IMR-90 (cell line): ENCODE measurements at places on chromosomes 2 and 18. TPM values are rescaled to one million over a fixed set of nuclear protein-coding genes. Genes with fewer than 3 reads are reported as not detected.

DNA sequence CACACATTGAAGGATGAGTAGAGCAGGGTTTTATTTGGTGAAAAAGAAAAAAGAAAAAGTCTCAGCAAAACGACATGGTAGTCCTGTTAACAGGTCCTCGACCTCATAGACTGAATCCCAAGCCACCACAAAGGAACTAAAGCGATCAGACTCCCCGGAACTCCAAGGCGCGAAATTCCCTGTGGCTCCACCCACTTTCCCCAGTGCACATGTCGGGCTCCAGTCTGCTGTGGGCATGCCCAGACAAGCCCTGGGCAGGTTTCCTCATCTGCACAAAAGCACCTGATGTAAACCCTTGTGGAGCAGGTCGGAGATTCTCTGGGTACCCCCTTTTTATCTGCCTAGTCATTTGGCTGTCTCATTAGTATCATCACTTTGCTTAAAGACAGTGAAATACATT is 170.7 kb upstream of the FSIP2 start:
- no peaks in the 10 kb centered on the region for H3K36me3 ChIP-seq
- H3K4me3 ChIP-seq: no peak overlapping the region

DNA sequence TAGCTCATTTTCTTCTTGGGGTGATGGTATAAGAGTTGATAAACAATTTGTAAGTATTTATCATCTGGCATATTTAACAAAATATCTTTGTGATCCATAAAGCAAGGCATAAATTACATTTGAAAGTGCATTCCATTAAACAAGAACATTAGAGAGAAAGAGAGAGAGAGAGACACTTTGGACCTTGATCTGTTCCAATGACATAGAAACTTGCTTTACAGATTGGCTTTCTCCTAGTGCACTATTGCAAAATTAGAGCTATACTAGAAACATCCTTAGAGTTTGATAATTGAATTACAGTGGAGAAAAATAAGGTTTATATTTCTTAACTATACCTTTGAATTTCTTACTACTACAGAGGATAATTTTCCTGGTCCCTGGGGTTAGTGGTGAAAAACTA is 5.7 kb upstream of the ACADL start:
- no peaks in the 10 kb centered on the region for H3K36me3 ChIP-seq
- no peaks in the 10 kb centered on the region for H3K4me1 ChIP-seq
- no peak overlapping the region for H3K4me3 ChIP-seq
- no peak for DNase-seq
- no peak overlapping the region for H3K27ac ChIP-seq
- H3K27me3 ChIP-seq: no peaks in the 10 kb centered on the region

DNA sequence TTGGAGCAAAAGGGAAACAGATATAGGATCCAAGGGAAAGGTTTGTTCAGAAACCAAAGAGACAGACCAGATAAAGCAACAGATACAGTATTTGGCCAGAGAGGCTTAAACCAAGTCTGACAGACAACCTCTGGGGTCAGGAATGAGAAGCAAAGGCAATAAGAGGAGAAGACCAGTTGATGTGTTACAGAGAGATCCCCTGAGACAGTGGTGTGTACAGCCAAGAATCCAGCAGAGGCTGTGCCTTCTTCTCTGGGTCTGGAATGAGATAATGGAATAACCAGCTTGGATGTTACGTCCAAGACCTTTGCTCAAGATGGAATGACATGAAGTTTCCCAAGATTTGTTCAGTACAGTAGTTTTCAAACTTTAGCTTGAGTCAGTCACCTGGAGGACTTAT is 61.1 kb downstream of the MDH1 start:
- no peak overlapping the region for H3K4me3 ChIP-seq
- no peaks in the 10 kb centered on the region for H3K4me1 ChIP-seq
- H3K36me3 ChIP-seq: no peaks in the 10 kb centered on the region
- H3K27me3 ChIP-seq: peaks cover 2% of the 10 kb centered on the region; the same call in 1 of the 2 replicates

GRCh38 chr18:11105463-11105862 is 43.9 kb downstream of the PIEZO2 start:
- DNase-seq: no peak
- no peak overlapping the region for H3K4me3 ChIP-seq
- H3K27me3 ChIP-seq: peaks cover 6% of the 10 kb centered on the region; the same call in 1 of the 2 replicates
- H3K4me1 ChIP-seq: peaks cover 10% of the 10 kb centered on the region; the same call in 1 of the 2 replicates
- no peak overlapping the region for H3K27ac ChIP-seq
- H3K36me3 ChIP-seq: no peaks in the 10 kb centered on the region

The OTX1 gene
- not detected in 2 replicates for total RNA-seq

The PLCL1 gene
- total RNA-seq: 0.18 and 0.56 TPM in 2 replicates

DNA sequence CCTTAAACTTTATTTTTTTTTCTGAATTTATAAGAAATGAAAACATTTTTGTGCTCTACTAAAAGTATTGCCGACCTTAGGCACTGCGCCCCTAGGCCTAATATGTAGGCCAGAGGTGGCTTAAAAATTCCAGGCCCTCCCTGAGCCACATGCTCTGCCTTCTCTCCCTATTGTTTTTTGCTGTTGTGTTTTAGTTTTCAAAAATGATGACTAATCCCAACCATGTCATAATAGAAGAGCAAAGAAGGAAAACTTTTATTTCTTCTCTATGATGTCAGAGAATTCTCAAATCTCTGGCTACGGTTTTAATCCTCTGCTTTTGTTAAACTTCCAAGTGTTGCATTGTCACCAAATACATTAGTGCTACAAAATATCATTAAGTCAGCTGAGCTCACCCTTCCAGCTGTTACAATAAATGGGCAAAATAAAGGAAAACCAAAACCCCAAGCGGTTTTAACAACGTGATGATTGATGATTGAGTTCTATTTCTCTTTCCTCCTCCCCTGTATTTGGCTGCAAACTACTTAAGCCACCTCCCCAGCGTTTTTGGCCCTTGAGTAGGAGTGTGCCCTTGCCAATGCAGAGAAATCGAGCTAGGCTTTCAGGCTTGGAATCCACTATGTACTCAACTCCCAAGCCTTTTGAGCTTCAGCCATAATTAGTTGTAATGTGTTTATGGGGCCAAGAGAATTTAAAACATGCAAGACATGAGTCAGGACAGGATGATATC is 163.5 kb upstream of the POU3F3 start:
- no peaks in the 10 kb centered on the region for H3K36me3 ChIP-seq
- H3K27ac ChIP-seq: no peak overlapping the region
- H3K4me3 ChIP-seq: no peak overlapping the region
- no peaks in the 10 kb centered on the region for H3K27me3 ChIP-seq
- no peak for DNase-seq

The TMEFF2 gene
- 1.3 and 1.4 TPM in 2 replicates for total RNA-seq

DNA sequence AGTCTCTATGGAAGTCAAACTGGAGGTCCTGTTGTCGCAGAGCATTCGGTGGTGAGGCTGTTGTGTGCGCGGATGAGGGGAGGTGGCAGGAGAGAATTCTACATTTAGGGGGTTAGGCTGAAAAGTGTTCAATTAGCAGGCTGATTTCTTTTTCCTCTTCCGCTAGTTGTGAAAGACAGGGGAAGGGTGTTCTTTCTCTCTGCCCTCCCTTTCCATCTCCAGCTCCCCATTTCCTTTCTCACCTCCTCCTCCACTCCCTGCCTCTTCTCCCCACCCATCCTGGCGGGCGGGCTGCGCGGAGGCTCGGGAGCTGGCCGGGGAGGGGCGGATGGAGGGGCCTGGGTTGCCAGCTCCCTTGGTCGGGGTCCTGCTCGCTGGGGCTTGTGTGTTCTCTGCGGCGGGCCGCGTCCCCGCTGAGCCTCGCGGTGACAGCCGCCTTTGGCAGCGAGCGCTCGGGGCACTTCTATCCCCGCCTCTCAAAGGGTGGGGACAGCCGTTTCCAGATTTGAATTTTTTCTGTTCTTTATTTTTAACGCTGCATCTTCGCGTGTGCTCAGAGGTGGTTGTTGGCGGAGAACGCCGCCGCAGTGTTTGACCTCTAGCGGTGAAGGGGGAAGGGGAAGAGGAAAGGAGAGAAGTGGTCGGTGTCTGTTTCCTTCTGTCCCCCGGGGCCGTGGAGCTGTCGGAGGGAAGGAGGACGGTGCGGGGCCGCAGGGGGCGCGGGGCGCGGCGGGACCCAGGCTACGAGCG is 3.6 kb downstream of the SOX11 start:
- peak; percentile 55 for DNase-seq
- H3K36me3 ChIP-seq: no peaks in the 10 kb centered on the region
- peak overlapping the region; percentile 79 for H3K4me3 ChIP-seq
- peak overlapping the region; percentile 95 for H3K27ac ChIP-seq
- 0 out of 2 replicates have a peak, but pooled peaks cover 2% of the 10 kb centered on the region for H3K4me1 ChIP-seq
- H3K27me3 ChIP-seq: no peaks in the 10 kb centered on the region

DNA sequence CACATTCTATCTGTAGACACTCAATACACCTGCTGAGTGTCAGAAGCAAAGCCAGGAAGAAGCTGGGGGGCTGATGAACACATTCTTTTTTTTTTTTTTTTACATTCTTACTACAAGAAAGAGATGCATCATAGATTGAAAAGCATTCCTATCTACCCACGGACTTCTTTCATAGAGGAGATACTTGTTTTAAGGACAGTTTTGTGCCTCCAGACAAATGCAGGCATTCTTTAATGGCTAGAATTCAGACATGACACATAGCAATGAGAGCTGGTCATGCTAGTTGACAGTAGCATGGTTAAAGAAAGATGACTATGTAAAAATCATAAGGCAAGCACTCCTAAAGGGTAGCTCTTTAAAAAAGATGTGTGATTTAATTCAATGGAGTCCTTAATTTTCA is 110.2 kb downstream of the EPHA4 start:
- H3K36me3 ChIP-seq: no peaks in the 10 kb centered on the region; the same call in 1 of the 2 replicates
- peaks cover 3% of the 10 kb centered on the region; the same call in 1 of the 2 replicates for H3K4me1 ChIP-seq
- no peak overlapping the region for H3K4me3 ChIP-seq
- H3K27ac ChIP-seq: no peak overlapping the region
- peak; percentile 71 for DNase-seq

The TUBA3E gene
- not detected in 2 replicates for total RNA-seq

The LCLAT1 gene
- 11.5 and 18.3 TPM in 2 replicates for total RNA-seq

The CEP76 gene
- 8.1 and 8.3 TPM in 2 replicates for total RNA-seq

DNA sequence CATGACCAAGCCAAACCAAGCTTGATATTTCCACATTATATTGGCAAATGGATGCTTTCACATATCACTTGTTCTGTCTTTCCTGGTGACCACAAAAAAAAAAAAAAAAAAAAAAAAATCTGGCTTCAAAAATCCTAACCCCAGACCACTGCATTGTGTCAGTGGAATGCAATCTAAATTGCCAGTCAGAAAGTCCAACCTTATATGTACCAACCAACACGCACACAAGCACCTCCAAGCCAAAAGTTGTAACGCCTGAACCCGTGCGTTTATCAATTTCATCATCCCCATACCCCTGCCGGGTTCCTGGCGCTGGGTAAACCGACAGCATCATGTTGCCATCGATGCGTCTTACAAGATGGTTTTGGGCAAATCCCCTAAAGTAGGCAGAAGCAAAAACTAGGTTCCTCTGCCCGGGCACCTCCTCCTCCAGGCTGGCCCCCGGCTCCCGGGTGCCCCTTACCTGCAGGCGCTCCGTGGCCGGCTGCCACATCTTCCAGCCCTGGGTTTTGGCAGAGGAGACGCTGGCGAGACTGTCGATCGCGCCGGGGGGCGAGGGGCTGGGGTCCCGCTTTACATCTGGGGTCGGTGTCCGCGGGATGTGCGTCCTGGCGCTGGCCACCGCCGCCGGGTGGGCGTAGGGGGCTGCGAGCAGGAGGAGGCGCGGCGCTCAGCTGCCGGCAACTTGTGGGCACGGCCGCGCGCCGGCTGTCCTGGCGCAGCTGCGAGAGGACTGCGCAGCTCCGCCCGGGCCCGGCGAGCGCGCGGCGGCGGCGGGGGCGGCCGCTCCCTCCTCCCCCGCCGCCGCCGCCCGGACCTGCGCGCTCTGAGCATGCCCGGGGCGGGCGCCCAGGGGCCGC is at the start of gene PID1:
TSS of gene PID1 (minus strand) at position 737 of the 860 bp plus-strand sequence. CDS start at position 493, 244 bp downstream.
- no peaks in the 10 kb centered on the region for H3K36me3 ChIP-seq
- no peaks in the 10 kb centered on the region for H3K27me3 ChIP-seq
- H3K27ac ChIP-seq: no peak within 1 kb of the TSS
- H3K4me1 ChIP-seq: no peaks in the 10 kb centered on the region
- H3K4me3 ChIP-seq: peak within 1 kb of the TSS; percentile 66

The TMEM182 gene
- total RNA-seq: 1.3 and 1.4 TPM in 2 replicates

DNA sequence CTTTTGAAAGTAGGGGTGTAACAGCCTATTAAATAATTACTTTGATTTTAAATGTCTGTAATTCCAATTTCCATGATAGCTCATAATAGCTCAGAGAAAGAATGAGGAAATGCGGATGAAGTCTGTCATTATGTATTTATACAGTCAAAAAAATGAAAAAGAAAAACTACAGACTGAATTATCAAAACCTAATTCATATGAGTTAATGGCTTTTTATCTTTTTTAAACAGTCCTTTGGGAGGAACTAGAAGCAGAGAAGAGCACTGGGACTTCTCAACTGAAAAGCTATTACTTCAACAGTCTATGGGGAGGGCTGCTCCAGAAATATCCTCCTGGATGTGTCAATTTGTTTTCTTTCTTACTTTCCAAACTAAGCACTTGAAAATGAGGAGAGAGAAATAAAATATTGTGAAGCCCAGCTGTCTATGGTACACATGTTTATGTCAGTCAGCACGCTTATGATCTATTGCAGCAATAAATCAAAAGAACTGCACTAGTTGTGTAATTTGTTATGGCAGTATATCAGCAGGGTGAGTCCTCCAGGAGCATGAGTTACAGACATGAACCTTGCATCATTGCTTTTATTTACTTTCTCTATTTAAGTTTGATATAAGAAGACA is 1550.2 kb downstream of the LRP1B start:
- no peak overlapping the region for H3K27ac ChIP-seq
- H3K4me3 ChIP-seq: no peak overlapping the region
- no peak for DNase-seq
- H3K4me1 ChIP-seq: no peaks in the 10 kb centered on the region
- H3K27me3 ChIP-seq: no peaks in the 10 kb centered on the region

The IL1RL2 gene
- 0.28 and 0.36 TPM in 2 replicates for total RNA-seq

DNA sequence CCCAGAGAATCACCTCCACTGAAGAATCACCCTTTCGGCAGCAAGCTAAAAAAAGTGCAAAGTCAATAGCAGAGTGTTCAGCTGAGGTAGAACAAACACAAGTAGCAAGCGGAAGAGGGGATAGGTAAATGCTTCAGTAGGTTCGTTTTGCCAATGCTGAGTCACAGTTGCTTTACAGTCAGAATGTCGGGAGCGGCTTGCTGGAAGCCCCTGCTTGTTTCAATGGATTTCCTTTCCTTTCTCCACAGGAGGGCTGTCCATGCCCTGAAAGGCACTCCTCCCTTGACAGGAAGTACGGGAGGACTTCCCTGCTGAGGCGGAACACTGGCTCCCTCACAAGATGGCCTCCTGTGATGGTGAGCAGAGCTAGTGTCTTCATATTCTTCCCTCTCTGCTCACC is 146.2 kb upstream of the LYPD1 start:
- H3K27me3 ChIP-seq: no peaks in the 10 kb centered on the region
- DNase-seq: no peak
- H3K36me3 ChIP-seq: no peaks in the 10 kb centered on the region; the same call in 1 of the 2 replicates

- peaks cover 20% of the 10 kb centered on the region for H3K27me3 ChIP-seq
- no peaks in the 10 kb centered on the region for H3K4me1 ChIP-seq
- no peaks in the 10 kb centered on the region for H3K36me3 ChIP-seq
- no peak for DNase-seq
- H3K4me3 ChIP-seq: no peak overlapping the region
Observed at GRCh38 chr2:97708048-97708380, 5.4 kb upstream of the ZAP70 start.

The GAREM1 gene
- total RNA-seq: 1.9 and 2.3 TPM in 2 replicates
